ENCODE measurements at places on chromosomes 3 and 15.

DNA sequence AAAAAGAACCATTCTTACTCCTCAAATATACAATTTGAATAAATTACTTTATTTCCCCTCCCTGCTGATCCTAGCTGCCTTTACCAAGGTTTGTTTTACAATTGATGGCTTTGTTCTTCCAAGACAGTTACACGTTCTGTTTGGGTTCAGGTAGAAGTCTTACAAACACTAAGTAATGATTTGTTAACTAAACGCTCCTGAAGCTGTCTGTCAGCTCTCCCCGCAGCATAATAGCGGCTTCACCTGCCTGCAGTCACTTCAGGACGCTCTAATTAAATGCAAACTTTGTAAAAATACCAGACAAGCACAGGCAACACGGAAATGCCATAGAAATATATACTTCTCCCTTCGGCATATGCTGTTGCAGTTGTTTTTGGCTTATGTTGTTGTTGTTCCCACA, 176.4 kb upstream of the MDFIC2 start:
- DNase-seq = no peak

- no peak for DNase-seq
Observed at GRCh38 chr15:39672184-39672583, 91.3 kb downstream of the THBS1 start.

DNA sequence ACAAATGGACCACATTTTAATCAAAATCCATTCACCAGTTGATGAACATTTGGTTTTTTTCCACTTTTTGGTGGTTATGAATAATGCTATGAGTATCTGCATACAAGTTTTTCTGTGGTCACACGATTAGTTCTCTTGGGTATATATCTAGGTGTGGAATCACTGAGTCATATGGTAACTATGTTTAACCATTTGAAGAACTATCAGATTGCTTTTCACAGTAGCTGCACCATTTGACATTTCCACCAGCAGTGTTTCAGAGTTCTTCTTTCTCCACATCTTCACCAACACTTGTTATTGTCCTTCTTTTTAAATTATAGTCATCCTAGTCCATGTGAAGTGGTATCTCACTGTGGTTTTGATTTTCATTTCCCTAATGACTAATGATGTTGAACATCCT, 33.3 kb upstream of the ATG7 start:
- no peak for DNase-seq

DNA sequence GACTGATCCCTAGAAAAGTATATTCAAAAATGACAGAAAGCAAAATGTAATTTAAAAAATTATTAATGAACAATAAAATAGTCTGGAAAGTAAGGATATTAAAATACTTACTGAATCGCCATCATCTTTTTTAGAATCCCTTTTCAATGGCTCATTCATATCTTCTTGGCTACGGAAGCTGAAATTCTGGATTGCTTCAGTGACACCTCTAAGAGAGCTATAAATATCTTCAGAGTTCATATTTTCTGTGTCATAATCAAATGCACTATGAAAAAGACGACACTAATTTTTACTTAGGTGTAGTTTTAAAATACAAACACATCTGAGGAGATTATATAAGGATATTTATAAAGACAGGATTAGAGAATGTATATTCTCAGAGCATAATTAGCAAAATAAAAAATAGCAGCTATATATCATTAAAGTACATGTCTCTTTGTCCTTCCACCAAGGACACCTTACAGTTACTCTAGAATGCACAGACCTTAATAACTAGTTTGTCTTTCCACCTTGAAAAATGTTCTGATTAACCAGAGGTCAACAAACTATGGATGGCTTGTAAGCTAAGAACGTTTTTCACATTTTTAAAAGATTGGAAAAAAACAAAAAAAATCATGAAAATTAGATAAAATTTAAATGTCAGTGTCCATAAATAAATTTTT, 98.6 kb upstream of the UBP1 start:
- DNase-seq = no peak

DNA sequence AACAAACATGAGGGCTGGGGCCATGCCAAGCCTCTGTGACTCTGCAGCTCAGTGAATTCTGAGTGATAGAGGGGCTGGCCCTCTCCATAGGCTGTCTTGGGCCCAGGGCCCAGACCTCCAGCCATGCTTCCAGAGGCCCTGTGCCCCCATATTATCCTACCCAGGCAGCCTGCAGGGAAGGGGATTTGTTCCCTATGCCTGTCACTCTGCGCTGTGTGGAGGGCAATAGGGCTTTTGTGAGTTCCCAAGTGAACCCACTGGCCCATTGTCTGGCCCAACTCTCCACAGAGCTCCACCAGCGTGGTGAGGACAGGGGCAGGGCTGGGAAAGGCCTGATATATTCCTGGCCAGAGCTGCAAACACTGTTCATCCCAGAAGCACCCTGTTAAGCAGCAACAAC, 113.2 kb downstream of the EPHB1 start:
- no peak for DNase-seq

DNA sequence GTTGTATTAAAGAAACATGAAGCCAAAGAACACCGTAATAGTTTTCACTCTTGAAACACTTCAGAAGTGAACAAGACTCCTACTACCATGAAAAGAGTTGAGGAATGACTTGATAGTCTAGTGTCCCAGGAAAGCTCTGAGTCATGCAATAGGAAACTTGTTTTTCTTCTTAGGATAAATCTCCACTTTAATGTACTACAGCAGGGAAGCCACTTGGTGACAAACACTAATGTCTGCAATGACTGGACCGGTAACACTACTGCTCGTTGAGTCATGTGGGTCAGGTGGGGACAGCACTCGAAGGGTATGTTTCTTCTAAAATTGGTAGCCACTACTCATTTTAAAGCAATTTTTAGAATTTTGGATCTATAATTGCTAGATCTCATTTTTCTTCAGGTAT, 291.7 kb upstream of the CNTN3 start:
- DNase-seq = no peak

DNA sequence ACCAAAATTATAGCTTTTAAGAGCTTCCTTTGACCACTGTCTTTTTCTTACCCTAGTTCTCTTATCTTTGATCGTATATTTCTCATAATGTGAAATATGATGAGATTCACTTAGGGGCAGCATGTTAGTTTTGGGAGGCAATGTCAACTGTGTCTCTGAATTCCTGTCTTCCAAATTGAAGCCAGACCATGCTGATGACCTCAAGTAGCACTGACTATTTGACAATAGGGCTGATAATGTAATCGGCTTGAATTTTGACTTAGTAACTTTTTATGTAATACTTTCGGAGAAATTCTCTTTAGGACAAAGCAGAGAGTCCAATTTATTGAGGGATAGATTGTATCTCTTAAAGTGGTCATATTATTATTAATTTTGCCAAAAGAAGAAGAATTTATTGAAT, 295.4 kb upstream of the TPRG1 start:
- no peak for DNase-seq

- DNase-seq = peak; percentile 28
Observed at GRCh38 chr3:52495777-52496602, 852 bp downstream of the STAB1 start.

- DNase-seq = no peak
Observed at GRCh38 chr3:13652728-13653127, 103.8 kb downstream of the FBLN2 start.

GRCh38 chr15:72778796-72779195, 4.8 kb downstream of the ADPGK start:
- DNase-seq = no peak

GRCh38 chr3:106844638-106845037, 532.6 kb upstream of the CCDC54 start:
- no peak for DNase-seq

GRCh38 chr15:98296653-98297052, 336.1 kb downstream of the ARRDC4 start:
- DNase-seq = no peak

- no peak for DNase-seq
Observed at GRCh38 chr3:147410116-147410525, 956 bp downstream of the ZIC1 start.

- no peak for DNase-seq
Observed at GRCh38 chr3:142216321-142216720, 9.1 kb downstream of the GK5 start.

- no peak for DNase-seq
Observed at GRCh38 chr3:25582242-25582641, 82.5 kb downstream of the TOP2B start.

DNA sequence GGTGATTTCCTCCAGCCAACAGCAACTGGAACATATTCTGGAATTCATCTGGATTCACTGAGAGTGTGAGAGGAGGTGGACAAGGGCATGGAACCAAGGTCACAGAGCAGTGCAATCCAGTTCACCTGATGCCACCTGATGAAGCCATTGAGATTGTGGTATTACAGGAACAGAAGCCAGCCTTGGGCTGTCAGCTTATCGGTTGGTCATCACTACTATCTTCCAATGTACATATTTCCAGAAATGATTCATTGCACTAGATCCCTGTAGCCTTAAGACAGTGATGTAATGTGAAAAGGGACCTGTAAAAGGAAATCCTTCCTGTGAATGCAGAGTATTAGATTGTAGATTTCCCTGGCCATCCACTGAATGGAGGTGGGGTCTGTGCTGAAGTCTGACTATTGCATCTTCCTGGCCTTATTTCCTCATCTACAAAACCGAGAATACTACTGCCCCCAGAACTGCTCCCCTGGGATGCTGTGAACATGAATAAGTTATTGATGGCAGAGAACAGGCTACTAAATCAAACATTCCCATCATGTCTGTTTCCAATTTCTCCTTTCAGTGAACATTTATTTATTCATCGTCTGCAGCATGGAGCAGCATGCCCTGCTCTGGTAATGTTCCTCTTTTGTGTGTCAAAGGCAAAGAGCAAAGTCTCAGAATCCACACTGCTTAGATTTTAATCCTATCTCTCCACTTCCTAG, 47.4 kb upstream of the TPM1 start:
- no peak for DNase-seq

DNA sequence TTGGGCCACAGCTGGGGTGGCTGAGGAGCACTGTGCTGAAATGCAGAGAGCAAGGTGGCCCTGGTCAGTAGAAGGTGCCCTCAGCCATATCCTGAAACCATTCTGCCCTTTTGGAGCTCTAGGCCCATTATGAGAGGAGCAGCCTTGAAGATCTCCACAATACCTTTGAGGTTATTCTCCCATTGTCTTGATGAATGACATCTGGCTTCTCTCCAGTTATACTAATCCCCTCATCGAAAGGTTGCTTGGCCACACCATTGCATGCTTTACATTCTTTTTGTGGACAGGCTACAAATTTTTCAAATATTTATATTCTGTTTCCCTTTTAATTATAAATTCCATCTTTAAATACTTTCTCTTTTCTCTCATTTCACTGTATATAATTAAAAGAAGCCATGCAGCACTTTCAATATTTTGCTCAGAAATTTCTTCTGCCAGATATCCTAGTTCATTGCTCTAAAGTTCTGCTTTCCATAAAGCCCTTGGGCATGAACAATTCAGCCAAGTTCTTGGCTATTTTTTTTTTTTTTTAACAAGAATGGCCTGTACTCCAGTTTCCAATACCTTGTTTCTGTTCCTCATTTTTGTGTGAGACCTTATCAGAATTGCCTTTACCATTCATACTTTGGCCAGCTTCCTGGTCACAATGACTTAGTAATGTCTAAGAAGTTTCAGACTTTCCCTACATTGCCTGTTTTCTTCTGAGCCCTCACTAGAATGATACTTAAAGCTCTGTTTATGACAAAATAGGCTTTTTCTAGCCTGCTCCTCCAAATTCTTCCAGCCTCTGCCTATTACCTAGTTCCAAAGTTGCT, 138.9 kb upstream of the SGO1 start:
- DNase-seq = no peak

DNA sequence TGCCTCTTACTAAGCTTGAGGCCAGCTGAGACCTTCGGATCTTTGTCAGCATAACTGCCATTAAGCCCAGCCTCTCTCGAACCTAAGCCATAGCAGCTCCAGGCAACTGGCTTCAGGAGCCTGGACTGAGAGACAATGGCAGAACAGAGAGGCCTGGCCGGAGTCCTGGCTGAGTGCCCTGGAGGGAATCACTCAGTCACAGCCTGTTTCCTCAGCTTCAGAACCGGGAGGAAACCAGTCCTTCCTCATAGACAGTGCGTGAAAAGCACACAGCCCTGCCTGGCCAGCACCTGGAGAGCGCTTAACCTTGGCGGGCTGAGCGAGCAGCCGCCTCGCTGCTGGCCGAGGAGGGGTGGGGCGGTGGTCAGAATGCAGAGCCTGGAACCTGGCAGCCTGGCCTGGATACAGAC, 21.6 kb downstream of the RNU5B-1 start:
- DNase-seq = no peak
